ENCODE measurements at places on chromosomes 1 and 21.

- DNase-seq = peak; percentile 61
Observed at GRCh38 chr1:241423541-241424479, 66.8 kb upstream of the RGS7 start.

- DNase-seq = no peak
Observed at GRCh38 chr1:76379506-76379905, 305.0 kb downstream of the ST6GALNAC3 start.

DNA sequence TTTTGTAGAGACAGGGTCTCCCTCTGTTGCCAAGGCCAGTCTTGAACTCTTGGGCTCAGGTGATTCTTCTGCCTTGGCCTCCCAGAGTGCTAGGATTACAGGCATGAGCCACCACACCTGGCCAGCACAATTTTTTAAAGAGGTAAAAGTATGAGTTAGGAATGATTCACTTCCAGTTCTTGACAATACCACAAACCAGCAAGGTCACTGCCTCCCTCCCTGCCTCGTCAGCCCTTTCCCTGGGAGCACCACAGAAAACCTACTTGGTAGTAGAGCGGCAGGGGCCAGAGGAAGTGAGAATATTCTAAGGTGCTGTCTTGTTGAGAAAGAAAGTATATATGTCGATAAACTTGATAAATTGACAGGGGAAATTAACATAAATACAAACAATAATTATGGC lies 10.8 kb upstream of the CDA start:
- no peak for DNase-seq

GRCh38 chr21:22900490-22900889 lies 1902.3 kb downstream of the NCAM2 start:
- DNase-seq = no peak

- no peak for DNase-seq
Observed at GRCh38 chr1:53359934-53360276, 32.0 kb upstream of the LRP8 start.

DNA sequence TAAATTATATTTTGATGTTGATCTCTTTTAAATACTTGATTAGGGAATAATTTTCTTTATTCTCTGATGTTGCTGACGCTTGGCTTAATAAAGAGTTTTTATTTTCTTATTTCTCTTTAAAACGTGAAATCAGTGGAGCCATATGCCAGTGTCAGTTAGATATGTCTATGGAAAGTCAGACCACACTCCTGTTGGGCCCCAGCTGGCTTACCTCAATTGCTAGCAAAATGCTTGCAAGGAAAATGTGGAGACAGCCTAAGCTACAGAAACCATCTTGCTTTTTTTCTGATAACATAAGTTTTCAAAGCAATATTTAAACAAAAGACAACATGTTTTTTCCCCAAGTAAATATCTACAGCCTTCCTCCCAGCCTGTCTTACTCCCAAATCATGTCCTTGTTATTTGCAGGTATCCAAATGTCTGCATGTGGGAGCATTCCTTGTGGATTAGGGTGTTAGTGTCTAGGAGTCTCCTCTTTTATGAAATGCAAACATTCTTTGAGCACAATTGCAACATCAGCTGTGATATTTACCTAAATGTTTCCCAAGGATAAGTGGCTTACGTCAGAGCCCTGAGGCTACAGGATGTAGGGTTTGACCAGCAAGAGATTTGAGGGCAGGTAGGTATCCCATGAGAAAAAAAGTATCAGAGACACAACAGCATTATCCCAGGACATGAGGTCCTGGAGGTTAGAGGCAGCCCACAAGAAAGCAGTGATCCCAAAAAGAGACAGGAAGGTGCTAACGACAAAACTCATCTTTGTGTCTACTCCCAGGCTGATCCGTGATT lies 117.2 kb upstream of the KCNJ15 start:
- DNase-seq = no peak

DNA sequence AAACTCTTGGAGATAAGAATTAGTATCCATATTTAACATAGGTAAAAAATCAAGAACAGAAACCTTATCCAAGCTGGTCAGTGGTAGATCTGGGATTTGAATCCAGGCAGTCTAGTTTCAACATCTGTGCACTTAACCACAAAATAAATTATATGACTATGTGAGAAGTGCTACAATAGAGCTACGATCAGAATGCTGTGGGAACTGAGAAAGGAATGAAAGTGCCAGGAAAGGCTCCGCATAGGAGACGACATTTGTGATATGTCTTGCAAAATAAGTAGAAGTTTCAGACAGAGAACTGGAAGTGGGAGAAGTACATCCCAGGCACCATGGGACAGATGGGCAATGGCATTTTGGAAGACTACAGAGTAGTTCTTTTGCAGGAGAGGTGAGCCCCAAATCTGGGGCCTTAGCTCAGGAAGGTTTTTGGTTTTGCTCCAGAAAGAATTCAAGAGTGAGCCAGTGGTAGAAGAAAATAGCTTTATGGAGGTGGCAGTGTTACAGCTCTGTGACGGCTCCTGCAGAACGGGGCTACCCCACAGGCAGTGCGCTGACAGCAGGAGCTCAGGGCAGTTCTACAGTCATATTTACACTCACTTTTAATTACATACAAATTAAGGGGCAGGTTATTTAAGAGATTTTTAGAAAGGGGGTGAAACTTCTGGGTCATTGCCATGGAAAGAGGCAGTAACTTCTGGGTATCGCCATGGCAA lies 25.5 kb upstream of the GJA5 start:
- DNase-seq = no peak

GRCh38 chr21:15506086-15506485 lies 223.7 kb upstream of the USP25 start:
- no peak for DNase-seq

- DNase-seq = no peak
Observed at GRCh38 chr1:228371741-228372182, 34.9 kb downstream of the TRIM11 start.

DNA sequence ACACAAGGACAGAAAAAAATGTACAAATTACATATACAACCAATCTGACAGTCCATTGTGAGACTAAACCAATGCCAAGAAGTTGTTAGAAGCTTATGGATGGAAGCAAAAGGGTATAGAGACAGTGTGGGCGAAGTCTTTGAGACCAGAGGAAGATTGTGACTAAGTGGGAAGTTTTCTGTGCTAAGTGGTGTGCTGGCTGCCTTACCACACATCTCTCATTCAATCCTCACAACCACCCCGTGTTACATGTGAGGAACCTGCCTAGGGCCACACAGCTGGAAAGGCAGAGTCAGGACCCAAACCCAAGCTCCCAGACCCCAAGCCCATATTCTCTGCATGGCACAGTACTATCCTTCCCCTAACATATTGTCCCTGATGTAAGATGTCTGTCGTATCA lies 53.5 kb upstream of the DUSP10 start:
- no peak for DNase-seq

DNA sequence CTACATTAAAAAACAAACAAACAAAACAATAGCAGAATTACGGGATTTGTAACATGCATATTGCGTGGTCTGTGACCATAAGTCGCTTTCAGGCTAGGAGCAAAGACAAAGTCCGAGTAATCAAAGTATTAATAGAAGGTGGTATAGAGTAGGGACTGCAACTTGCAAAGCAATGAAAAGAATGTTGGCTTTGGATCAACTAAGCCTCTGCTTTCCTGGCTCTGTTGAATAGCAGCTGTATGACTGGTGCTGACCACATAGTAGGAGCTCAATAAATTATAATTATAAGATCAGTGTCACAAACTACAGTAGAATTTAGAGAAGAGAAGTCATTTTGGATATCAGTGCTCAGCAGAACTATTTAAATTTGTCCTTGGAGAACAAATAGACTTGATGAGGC lies 586.4 kb downstream of the DPYD start:
- no peak for DNase-seq
